ENCODE measurements at places on chromosomes 6 and 20.

DNA sequence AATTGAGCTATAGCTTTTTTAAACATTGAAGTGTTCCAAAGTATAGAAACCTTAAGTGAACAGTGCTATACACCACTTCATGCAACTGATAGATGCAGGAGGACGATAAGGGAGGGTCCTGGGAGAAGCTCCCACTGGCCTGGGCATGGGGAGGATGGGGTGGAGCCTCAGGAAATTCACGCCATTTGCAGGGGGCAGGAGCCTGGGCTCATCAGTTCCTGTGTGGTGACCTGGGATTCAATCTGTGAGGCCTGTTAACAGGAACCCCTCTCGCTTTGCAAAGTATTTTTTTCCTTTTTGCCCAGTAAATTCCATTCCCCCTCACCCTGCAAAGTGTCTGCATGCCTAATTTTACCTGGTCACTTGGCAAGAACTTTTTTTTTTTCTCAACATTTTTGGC lies 11.0 kb upstream of the ASCC3 start:
- DNase-seq: no peak

DNA sequence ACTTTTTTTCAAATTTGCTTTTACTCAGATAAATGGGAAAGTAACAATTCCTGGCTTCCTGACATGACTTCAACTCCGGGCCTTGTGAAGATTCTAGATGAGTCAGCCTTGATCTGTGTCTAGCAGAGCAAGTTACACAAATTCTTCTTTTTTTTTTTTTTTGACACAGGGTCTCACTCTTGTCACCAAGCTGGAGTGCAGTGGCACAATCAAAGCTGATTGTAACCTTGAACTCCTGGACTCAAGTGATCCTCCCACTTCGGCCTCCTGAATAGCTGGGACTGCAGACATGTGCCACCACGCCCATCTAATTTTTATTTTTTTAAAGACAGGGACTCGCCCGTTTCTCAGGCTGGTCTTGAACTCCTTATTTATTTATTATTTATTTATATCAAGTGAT lies 7.3 kb upstream of the ARHGAP18 start:
- DNase-seq: no peak

- no peak for DNase-seq
Observed at GRCh38 chr6:33323623-33323948, 6.0 kb upstream of the ZBTB22 start.

GRCh38 chr6:23245572-23245971 lies 676.2 kb downstream of the HDGFL1 start:
- DNase-seq: no peak

GRCh38 chr6:36094753-36095496 lies 35.4 kb upstream of the MAPK13 start:
- DNase-seq: no peak

- no peak for DNase-seq
Observed at GRCh38 chr6:134814076-134814695, 135.7 kb downstream of the ALDH8A1 start.

DNA sequence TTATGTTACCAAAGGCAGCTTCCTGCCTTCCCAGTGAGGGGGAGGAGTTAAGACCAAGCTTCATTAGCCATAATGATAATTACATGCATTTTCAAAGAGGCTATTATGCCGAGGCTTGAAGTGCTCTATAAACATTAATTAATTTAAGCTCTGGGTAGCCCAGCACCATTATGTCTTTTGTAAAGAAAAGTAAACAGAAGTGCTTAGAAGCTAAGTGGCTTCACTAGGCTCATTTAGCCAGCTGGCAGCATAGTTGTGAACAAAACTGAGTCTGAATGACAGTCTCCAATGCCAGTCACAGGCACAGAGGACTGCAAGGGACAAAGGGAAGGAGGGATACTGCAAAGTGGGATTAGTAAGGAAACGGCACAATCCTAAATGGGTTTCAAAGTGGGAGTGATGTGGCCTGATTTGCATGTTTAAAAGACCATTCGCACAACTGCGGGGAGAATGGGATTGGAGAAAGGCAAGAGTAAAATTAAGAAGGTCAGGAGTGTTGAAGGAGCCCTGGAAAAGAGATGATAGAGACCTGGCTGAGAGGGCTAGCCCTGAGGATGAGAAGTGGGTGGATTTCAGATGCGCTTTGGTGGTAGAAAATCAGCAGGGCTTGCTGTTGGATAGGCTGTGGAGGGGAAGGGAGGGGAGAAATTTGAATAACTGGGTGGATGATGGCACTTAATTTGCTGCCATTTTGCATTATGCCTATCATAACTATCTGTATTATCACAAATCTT lies 20.1 kb upstream of the ISM1 start:
- no peak for DNase-seq

- no peak for DNase-seq
Observed at GRCh38 chr6:42292004-42292740, 74.5 kb upstream of the MRPS10 start.

DNA sequence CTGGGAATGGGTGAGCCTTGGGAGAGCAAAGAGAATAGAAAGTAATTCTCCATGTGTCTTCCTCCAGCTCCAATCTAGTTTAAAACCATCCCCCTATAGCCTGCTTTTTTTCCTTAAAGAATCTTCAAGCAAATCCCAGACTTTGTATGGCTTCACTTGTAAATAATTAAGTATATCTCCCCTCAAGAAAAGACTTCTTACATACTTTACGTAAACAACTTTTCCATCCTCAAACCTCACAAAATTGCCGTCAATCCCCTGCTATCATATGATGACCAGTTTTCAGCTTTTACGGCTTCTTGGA lies 88.5 kb upstream of the PHACTR3 start:
- DNase-seq: no peak

DNA sequence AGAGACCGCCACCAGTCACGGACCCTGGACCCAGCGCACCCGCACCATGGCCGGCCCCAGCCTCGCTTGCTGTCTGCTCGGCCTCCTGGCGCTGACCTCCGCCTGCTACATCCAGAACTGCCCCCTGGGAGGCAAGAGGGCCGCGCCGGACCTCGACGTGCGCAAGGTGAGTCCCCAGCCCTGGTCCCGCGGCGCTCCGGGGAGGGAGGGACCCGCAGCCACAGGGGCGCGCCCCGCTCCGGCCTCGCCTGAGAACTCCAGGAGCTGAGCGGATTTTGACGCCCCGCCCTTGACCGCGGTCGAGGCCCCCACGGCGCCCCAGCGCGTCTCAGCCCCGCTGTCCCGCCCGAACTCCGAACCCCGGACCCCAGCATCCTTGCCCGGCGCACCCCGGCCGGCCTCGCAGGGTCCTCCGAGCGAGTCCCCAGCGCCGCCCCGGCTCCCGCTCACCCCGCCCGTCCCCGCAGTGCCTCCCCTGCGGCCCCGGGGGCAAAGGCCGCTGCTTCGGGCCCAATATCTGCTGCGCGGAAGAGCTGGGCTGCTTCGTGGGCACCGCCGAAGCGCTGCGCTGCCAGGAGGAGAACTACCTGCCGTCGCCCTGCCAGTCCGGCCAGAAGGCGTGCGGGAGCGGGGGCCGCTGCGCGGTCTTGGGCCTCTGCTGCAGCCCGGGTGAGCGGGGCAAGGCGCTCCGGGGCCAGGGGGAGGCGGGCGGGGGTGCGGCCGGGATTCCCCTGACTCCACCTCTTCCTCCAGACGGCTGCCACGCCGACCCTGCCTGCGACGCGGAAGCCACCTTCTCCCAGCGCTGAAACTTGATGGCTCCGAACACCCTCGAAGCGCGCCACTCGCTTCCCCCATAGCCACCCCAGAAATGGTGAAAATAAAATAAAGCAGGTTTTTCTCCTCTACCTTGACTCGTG lies at the start of gene OXT:
Gene OXT, plus strand, starts transcription at position 11 of the 920 bp plus-strand sequence. Its CDS starts 36 bp downstream, at position 47.
- no peak for DNase-seq

- DNase-seq: no peak
Observed at GRCh38 chr6:1247056-1247455, 64.8 kb upstream of the FOXQ1 start.

- DNase-seq: no peak
Observed at GRCh38 chr20:2206957-2207769, 88.6 kb upstream of the TGM3 start.

- no peak for DNase-seq
Observed at GRCh38 chr20:13118676-13119075, 102.4 kb upstream of the ISM1 start.

DNA sequence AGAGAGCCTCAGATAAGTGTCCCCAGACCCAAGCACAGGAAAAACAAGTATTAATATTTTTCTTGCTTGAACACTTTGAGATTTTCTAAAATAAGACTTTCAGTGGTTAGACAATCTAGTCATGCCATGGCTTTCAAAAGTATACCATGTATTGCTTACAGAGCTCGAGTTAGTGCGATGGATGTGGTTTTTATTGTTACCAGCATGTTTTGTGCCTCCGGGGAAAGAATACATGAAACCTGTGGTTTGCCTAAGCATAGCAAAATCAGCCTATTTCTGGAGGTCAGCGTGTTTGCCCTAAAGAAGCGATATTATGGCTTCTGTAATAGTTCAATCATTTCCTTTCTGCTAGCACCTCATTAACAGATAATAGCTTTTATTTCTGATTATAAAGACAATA lies 21.6 kb downstream of the RIN2 start:
- DNase-seq: no peak

DNA sequence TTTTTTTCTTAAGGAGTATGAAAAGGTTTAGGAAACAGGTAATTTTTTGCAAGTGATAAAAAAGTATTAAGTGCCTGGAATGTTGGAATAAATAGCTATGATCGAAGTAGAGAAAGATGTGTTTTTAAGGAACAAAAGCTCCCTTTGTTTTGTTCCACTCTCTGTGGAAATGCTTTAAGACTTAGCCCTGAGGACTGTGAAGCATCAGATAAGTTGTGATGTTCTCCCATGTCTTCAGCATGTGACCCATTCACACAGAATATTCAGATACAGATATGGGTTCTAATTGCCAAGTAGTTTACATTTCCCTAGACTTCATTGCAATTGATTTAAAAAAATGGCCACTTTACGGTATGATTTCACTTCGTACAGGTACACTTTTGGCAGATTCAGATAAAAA lies 80.6 kb downstream of the KCNQ5 start:
- no peak for DNase-seq

DNA sequence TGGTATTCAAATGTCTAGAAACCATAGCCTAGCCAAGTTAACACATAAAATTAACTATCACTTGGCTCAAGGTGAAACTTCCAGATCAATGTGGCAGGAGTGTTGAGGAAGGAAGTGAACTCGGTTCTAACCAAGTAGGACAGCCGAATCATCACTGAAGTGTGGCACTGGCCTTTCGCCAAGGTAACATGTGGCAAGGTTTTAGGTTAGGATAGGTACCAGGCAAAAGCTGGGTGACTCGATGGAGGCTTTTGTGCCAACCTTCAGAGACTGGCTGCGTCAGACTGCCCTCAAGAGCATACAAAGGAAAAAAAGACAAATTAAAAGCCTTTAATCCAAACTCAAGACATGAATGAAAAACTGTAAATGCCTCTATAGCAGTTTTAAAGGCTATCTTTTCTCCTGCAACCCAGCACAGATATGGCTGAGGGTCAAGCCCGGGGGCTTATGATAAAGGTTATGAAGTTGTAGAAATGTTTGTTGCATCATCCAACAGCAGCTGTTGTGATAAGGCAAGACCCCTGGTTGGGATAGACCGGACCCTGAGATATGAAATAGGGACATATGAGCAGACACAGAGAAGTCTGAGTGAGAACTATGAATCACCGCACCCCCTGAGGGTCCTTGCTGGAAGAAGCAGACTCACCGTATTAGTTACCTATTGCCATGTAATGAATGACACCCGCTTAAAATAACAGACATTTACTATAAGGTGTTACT lies 11.9 kb downstream of the PSMB9 start:
- DNase-seq: no peak

- DNase-seq: no peak
Observed at GRCh38 chr6:42745083-42745639, 742 bp downstream of the TBCC start.

GRCh38 chr6:81772741-81773140 lies 20.3 kb upstream of the TENT5A start:
- no peak for DNase-seq

- DNase-seq: no peak
Observed at GRCh38 chr6:56693246-56693607, 50.5 kb upstream of the DST start.

All from RWPE2 (cell line).